ENCODE measurements at places on chromosomes 2 and 18.
A peak's percentile ranks its signal among the peaks of the same experiment; 100 is the strongest.

DNA sequence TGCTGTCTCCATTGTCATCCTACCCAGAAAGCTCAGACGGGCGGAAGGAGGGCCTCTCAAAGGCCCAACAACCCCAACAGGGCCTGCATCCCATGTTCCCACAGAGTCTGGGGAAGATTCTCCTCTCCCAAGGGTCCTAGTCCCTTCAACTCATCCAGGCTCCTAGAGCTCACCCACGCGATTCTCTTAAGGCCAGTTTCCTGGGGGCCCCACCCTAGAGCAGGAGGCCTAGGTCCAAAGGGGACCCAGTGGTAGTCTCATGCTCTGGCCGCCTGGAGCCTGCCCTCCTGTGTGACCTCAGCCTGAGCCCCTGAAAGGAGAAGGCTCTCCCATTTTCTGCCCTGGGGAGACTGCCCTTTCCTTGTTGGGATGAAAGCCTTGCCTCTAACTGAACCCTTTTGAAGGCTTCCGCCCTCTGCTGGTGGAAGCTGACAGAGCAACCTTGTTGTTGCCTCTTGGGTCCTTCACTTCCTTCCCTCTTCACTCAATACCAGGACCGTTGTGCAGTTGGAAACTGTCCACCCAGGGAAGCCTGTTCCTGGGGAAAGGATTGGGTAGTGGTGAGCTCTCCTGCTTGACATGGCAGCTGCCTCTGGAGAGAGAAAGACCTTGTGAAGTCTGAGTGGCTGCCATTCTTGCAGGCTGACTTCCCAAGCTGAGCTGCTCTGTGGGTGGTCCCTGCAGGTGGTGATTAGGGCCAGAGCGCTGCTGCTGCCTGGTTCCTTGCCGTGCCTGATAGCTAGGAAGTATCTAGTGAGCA is 86.0 kb upstream of the ALPP start:
- DNase-seq = no peak

DNA sequence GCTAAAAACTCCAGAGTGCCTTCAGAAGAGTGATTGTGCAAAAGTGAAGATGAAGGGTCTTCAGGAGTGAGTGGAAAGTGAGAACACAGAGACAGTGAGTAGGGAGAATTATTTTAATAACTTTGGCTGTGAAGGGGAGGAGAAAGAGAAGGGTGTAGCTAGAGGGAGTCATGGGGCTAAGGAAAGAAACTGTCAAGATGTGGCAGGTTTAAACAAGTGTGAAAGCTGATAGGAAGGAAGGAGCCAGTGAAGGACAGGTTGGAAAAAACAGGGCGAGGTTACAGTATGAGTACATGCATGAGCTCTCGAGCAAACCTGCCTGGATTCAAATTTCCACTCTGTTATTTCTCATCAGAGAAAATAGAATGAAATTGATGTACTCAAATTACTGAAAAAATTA is 17.8 kb downstream of the IL1F10 start:
- no peak for DNase-seq

DNA sequence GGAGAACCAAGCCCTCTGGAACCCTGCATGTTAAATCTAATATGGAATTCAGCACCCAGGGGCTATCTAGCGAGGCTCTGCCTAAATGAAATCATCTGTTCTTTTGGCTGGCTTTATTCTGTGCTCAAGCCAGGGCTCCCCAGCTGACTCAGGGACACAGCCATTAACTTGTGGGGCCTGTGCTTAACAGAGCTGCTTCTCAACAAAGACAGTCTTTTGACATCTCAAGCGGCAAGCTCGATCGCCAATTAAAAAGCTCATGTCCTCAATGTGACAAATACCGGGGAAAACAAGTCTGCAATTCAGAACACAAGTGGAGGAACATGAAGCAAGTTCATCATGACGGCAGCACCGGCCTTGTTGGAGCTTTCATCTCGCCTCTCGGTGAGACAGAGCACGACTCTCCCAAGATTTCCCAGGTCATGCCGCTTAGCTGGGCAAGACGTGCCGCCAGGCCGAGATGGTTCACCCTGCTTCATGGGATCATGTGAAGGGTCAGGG is 64.9 kb downstream of the KLHL29 start:
- no peak for DNase-seq

- peak; percentile 34 for DNase-seq
Observed at GRCh38 chr2:238908960-238909951, 61.4 kb downstream of the TWIST2 start.

- DNase-seq = no peak
Observed at GRCh38 chr18:8825729-8826375, 120.5 kb downstream of the MTCL1 start.

- DNase-seq = no peak
Observed at GRCh38 chr2:209380293-209380692, 43.6 kb upstream of the MAP2 start.

DNA sequence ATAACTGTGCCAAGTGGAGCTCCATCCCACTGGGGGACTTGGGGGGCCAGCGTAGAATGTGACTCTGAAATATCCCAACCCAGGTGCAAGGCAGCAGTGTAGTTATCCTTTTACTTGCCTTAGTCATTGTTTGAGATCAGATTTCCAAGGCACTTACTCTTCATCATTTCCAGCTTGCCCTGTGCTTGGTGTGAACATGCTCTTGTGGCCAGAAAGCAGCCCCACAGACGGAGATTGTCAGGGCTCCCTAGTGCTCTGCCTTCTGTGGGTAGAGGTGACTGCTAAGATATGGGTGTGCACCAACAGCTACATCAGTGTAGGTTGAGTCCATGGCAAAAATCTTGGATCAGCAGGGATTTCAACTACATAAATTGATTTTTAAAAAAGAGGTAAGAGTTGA is 2010.0 kb upstream of the PIK3C3 start:
- DNase-seq = no peak

- no peak for DNase-seq
Observed at GRCh38 chr18:59516356-59517155, 157.5 kb upstream of the LMAN1 start.

DNA sequence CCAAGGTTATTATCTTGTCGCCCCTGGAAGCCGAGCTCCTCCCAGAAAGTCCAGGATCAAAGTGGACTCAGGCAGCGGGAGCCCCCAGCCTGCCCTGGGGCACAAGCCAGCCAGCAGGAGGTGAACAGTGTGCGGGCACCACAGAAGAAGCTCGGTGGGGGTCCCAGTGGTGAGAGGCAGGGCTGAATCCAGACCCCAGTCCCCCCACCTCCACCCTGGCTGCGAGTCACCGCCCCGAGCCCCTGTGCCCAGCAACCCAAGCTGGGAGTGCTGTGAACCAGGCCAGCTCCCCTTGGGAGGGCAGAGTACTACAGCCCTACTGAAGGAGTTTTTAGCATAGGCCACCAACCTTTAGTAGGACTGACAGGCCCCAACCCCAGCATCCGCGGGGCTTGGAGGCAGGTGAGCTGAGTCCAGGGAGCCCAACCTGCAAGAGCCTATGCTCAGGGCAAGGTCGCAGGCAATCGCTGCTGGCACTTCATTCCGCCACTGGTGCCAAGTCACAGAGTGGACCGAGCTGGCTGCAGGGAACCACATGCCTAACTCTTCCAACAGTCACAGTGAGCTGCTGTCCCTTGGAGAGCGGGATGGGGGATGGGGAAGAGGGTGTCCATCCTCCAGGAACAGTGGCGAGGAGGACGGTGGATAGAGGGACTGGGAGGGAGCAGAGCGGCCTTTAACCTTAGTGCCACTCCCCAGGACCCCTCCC is 3.0 kb downstream of the PIEZO2 start:
- no peak for DNase-seq

Data from left hindlimb (tissue), 1 donor.